ENCODE measurements at places on chromosomes 2 and 18. TPM values are rescaled to one million over a fixed set of nuclear protein-coding genes. Genes with fewer than 3 reads are reported as not detected.

- DNase-seq: peak; percentile 52
These were observed 41.4 kb upstream of the AKAIN1 start for GRCh38 chr18:5238371-5238976.

DNA sequence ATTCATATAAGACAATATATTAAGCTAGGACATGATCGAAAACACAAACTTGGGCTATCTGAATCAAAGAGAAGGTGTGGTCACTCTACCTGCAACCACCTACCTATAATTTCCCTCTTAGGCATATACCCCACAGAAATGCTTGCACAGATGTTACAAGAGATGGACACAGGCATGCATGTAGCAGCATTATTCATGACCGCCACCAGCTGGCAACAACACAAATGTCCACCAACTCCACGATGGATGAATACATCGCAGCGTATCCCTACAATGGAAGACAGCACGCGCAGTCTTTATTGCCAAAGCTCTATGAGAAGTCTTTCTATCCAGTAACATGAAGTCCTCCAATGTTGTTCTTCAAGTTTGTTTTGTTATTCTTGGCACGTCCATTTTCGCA, 90.8 kb downstream of the ARL4C start:
- no peak for DNase-seq

- no peak for DNase-seq
These were observed 46.7 kb downstream of the NDUFA10 start for GRCh38 chr2:239978411-239978810.

- DNase-seq: no peak
These were observed 106.9 kb upstream of the ITGB6 start for GRCh38 chr2:160306985-160307384.

- DNase-seq: no peak
These were observed 96.9 kb downstream of the TNS1 start for GRCh38 chr2:217905896-217906295.

- DNase-seq: no peak
These were observed 89.9 kb upstream of the PELI1 start for GRCh38 chr2:64234150-64234549.

DNA sequence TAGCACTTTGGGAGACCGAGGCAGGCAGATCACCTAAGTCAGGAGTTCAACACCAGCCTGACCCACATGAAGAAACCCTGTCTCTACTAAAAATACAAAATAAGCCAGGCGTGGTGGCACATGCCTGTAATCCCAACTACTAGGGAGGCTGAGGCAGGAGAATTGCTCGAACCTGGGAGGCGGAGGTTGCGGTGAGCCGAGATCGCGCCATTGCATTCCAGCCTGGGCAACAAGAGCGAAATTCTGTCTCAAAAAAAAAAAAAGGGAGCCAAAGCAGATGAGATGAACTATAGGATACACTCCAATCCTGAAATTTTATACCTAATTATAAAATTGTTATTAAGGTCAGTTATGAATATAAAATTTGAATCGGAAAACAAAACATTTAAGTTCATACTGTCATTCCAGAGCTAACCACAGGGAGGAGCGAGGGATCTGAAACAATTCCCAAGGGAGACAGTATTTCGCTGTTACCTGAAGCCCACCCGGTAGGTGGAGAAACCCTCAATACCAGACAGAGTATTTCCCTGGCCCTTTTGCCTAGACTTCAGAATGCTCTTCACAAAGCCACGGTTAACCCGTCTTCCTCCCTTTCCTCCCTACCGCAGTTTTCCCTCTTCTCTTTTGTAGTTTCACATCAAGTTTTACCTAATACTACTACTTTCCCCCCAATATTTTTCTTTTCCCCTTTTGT, 1.4 kb downstream of the PPM1G start:
- no peak for DNase-seq

DNA sequence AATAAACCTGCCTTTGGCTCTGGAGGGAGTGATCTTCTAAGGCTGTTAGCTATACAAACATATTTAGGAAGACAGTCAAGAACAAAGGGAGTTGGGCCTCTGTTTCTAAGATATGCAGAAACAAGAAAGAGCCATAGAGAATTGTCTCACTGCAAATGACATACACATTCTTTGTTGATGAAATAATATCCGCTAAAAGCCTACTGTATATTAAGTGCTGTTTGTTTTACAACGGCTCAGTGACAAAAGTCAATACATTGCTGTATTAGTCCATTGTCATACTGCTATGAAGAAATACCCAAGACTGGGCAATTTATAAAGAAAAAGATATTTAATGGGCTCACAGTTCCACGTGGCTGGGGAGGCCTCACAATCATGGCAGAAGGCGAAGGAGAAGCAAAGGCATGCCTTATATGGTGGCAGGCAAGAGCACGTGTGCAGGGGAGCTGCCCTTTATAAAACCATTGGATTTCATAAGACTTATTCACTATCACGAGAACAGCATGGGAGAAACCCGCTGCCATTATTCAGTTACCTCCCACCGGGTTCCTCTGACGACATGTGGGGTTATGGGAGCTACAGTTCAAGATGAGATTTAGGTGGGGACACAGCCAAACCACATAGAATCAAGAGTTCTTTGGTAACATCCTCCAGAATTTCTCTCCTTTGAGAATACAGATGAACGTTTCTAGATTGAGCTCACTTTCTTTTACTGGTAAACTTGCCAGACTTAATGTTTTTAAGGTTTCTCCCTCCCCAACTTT, 157.8 kb downstream of the PIK3C3 start:
- no peak for DNase-seq

DNA sequence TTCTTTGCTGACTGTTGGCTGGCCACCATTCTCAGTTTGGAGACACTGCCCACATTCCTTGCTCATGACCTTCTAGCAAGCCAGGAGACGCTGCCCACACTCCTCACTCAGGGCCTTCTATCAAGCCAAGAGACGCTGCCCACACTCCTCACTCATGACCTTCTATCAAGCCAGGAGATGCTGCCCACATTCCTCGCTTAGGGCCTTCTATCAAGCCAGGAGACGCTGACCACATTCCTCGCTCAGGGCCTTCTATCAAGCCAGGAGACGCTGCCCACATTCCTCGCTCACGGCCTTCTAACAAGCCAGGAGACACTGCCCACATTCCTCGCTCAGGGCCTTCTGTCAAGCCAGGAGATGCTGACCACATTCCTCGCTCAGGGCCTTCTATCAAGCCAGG, 131.3 kb upstream of the CBLN2 start:
- DNase-seq: no peak

DNA sequence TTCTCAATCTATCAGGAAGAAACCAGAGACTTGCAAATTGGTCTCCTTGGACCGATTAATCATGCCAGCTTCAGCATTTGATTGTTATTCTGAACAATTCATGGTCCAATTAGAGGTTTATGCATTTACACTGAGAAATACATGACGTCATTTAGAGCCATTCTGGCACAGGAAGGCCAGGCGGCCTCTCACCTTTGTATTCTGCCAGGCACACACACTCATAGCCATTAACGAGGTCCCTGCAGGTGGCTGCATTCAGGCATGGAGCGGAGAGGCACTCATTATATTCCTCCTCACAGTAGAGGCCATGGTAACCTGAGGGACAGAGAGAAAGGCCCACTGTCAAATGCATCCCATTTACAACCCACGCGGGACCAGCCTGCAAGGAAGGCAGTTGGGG, 146.8 kb upstream of the PID1 start:
- no peak for DNase-seq

UGT1A4 gene
- not detected for total RNA-seq

RUFY4 gene
- not detected for total RNA-seq

ACTG2 gene
- total RNA-seq: 54.6 TPM

CCNYL1 gene
- 17.4 TPM for total RNA-seq

SPIRE1 gene
- 25.9 TPM for total RNA-seq
